ENCODE measurements at places on chromosomes 7 and 10.

DNA sequence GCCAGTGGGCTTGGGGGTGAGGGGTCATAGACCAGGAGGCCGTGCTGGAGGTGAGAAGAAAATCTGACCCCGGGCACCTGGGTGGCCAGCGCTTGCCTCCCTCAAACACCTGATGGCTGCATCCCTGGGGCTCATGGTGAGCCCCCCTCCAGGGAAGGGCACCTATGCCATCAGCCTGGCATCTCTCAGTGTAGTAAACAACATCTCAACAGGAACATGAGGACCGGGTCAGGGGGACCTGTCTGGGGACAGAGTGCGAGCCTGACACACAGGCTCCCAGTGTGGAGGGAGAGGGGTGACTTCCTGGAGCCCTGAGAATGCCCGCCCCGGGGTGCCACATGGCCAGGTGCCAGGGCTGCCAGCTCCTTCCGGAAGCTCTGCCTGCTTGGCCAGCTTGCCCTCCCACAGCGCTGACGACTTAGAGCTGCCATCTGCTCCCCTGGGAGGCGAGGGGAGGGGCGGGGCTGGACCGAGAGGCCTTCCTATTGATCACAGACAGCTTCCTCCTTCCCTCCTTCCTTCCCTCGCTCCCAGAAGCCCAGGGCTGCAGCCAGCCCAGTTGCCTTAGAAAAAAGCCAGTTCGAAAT lies 12.3 kb downstream of the STX1A start:
- peak; percentile 35 for DNase-seq

DNA sequence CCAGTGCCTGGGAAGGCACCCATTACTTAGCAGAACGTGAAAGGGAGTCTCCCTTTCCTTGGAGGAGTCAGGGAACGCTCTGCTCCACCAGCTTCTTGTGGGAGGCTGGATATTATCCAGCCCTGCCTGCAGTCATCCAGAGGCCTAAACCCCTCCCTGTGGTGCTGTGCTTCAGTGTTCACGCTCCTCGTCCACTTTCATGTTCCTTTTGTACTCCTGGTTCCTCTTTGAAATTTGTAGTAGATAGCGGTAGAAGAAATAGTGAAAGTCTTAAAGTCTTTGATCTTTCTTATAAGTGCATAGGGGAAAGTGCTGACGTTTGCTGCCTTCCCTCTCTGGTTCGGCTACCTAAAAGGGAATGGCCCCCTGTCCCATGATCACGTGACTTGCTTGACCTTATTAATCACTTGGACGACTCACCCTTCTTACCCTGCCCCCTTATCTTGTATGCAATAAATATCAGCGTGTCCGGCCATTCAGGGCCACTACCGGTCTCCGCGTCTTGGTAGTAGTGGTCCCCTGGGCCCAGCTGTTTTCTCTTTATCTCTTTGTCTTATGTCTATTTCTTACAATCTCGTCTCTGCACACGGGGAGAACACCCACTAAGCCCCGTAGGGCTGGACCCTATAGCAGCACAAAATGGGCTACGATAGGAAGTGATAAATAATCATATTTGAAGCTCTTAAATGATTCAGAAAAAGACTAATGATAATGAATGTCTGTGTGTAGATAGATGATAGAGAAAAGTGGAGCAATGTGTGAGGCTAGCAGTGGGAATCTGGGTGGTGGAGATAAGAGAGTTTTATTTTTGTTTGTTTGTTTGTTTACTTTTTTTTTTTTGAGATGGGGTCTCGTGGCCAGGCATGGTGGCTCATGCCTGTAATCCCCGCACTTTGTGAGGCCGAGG lies 5.8 kb upstream of the ESYT2 start:
- no peak for DNase-seq

DNA sequence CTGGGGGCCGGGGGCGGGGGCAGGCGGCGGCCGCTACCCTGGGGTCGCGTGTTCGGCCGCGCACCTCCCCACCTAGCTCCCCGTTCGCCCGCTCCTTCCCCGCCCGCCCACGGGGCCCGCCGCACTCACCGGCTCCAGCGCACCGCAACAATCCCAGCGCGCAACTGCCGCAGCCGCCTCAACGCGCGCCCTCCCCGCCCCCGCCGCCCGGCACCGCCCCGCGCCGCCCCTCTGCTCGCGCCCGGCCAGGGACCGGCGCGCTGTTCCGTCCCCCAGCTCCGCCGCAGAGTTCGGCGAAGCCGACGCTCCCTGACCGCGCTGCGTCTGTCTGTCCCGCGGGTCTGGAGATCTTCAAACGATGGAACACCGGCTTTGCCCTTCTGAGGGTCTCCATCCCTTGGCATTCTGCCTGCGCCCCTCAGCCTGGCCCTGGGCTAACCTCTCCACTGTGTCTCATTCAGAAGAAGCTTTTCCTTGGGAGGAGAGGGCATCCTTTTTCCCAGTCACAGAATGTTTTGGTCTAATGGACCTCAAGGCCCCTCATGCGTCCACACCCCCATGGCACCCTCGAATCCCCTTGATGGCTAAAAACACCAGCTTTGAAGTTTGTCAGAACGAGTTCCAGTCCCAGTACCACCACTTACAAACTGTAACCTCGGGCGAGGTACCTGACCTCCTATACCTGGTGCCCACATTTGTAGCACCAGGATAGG lies at the start of gene NT5C2:
TSS of gene NT5C2 (minus strand) at position 166 of the 713 bp plus-strand sequence. CDS start 18,314 bp downstream, outside the sequence.
- DNase-seq = peak; percentile 86

- DNase-seq = no peak
Measured at GRCh38 chr10:26653004-26653403, 44.5 kb upstream of the PDSS1 start.

GRCh38 chr10:7593905-7594304 lies 72.9 kb downstream of the ITIH5 start:
- no peak for DNase-seq

- no peak for DNase-seq
Measured at GRCh38 chr7:1669954-1670893, at the start of gene ELFN1. TSS of gene ELFN1 (plus strand) at chr7:1670277. CDS start at chr7:1744597, 74,320 bp downstream.

DNA sequence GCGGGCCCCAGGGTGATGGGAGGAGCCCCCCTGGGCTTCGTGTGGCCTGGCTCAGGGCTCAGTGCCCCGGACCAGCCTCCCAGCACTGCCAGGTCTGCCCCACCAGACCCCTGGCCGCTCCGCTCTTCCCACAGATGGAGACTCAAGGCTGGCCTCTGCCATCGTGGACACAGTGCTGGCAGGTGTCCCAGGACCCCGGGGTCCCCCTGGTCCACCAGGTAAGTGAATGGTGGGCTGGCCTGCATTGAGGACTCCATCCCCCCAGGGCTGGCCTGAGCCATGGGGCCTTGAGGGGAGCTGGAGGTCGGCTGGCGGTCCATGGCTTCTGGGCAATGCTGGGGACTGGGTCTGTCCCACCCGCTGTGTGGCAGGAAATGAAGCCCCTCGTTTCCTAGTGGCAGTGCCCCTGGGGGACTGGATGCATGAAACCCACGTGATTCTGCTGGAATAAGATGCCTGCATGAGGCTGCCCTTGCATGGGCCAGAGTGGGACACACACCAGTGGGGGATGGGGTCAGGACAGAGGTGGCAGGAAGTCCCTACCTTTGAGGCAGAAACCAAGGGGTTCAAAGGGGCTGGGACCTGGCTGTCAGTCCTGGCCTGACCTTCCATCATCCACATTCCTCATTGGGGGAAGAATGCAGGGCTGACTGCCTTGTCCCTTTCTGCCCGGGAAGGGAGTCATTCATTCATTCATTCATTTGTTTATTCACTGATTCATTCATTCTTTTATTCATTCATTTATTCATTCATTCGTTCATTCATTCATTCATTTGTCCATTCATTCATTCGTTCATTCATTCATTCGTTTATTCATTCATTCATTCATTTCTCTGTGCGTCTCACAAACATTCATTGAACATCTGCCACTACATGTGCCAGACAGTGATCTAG lies 81.8 kb downstream of the MYL10 start:
- DNase-seq = no peak
